Bronchus fibroblast of lung (primary cell): ENCODE measurements at places on chromosomes 16 and 17. TPM values are rescaled to one million over a fixed set of nuclear protein-coding genes. Genes with fewer than 3 reads are reported as not detected.

GRIN2C gene
- total RNA-seq = not detected in 2 replicates

MLYCD gene
- 1.2 and 1.8 TPM in 2 replicates for total RNA-seq

IGSF6 gene
- not detected in 2 replicates for total RNA-seq

CD300E gene
- not detected in 2 replicates for total RNA-seq

SLC4A1 gene
- not detected in 2 replicates for total RNA-seq

TAT gene
- total RNA-seq = not detected in 2 replicates

EME1 gene
- total RNA-seq = 10.8 and 15.6 TPM in 2 replicates

RPRML gene
- not detected in 2 replicates for total RNA-seq

TMC8 gene
- total RNA-seq = 0.17 TPM in 1 of 2 replicates, not detected in the other

MC1R gene
- total RNA-seq = 2.2 and 3.7 TPM in 2 replicates

SOX8 gene
- 0.15 TPM in 1 of 2 replicates, not detected in the other for total RNA-seq

ZFPM1 gene
- 0.59 and 0.84 TPM in 2 replicates for total RNA-seq

WSB1 gene
- total RNA-seq = 36.1 and 36.9 TPM in 2 replicates

NOG gene
- total RNA-seq = 0.30 and 0.50 TPM in 2 replicates

KRT36 gene
- total RNA-seq = not detected in 2 replicates

ATP6V0C gene
- 44.6 and 45.0 TPM in 2 replicates for total RNA-seq

ACSM2A gene
- total RNA-seq = not detected in 2 replicates

CHD3 gene
- 45.9 and 46.5 TPM in 2 replicates for total RNA-seq

ADGRG3 gene
- total RNA-seq = not detected in 2 replicates

GGT6 gene
- total RNA-seq = not detected in 2 replicates

CRHR1 gene
- not detected in 2 replicates for total RNA-seq

ZNF423 gene
- total RNA-seq = 0.34 and 0.45 TPM in 2 replicates

IKZF3 gene
- total RNA-seq = not detected in 2 replicates

SLC5A11 gene
- total RNA-seq = not detected in 2 replicates

NOL3 gene
- 13.1 and 14.5 TPM in 2 replicates for total RNA-seq

SCPEP1 gene
- total RNA-seq = 27.7 and 27.9 TPM in 2 replicates

KRT9 gene
- not detected in 2 replicates for total RNA-seq

KRT40 gene
- not detected in 2 replicates for total RNA-seq

MYH3 gene
- total RNA-seq = under 0.01 and 0.15 TPM in 2 replicates

SSTR5 gene
- total RNA-seq = not detected in 2 replicates

AANAT gene
- total RNA-seq = not detected in 2 replicates

GLIS2 gene
- total RNA-seq = 3.2 and 3.3 TPM in 2 replicates

SYNGR3 gene
- total RNA-seq = 4.2 and 8.4 TPM in 2 replicates

CCDC144A gene
- total RNA-seq = 0.45 and 0.84 TPM in 2 replicates

KRT17 gene
- total RNA-seq = 0.89 and 3.7 TPM in 2 replicates

KCNJ12 gene
- under 0.01 and 0.15 TPM in 2 replicates for total RNA-seq
